ENCODE measurements at places on chromosomes 16 and 17.

- peaks cover 5% of the 10 kb centered on the region for H3K36me3 ChIP-seq
- no peak overlapping the region for H3K4me3 ChIP-seq
- H3K27ac ChIP-seq: no peak overlapping the region
- peaks cover 6% of the 10 kb centered on the region for H3K4me1 ChIP-seq
- H3K27me3 ChIP-seq: no peaks in the 10 kb centered on the region
These were observed 51.4 kb downstream of the USP22 start for GRCh38 chr17:20991276-20992037.

- no peak overlapping the region for H3K27ac ChIP-seq
- no peak overlapping the region for H3K4me3 ChIP-seq
- DNase-seq: peak; percentile 67
- peaks cover 88% of the 10 kb centered on the region for H3K36me3 ChIP-seq
- no peaks in the 10 kb centered on the region for H3K27me3 ChIP-seq
These were observed 24.3 kb downstream of the POLR3E start for GRCh38 chr16:22321340-22322001.

DNA sequence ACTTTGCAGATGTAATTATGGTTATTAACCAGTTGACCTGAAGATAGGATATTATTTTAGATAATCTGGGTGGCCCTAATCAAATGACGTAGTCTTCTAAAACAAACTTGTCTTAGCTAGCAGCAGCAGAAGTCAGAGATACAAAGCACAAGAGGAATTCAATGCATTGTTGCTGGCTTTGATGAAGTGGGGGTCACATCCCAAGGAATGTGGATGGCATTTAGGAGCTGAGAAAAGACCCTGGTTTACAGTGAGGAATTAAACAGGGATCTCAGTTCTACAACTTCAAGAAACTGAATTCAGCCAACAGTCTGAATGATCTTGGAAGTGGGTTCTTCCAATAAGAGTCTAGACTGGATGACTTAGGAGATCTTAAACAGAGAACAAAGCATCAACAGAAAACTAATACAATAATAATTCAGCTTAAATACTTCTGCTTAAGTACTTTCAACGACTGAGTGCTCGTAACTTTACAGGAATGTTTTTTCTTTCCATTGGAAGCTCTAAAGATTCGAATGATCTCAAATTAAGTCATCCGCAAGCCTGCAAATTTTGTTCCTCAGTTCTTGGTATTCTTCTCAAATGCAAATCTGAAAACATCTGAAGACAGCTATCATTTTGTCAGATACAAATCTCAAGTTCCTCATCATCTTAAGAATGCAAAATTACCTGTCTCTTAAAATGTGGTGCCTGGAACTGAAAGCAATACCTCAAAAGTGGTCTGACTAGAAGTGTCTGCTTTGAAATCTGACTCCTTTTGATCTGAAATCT, 3.3 kb downstream of the C16orf46 start:
- DNase-seq: no peak
- H3K4me1 ChIP-seq: no peaks in the 10 kb centered on the region
- H3K4me3 ChIP-seq: no peak overlapping the region
- H3K36me3 ChIP-seq: no peaks in the 10 kb centered on the region
- H3K27ac ChIP-seq: no peak overlapping the region

- H3K4me3 ChIP-seq: no peak overlapping the region
- peak; percentile 58 for DNase-seq
- H3K27me3 ChIP-seq: no peaks in the 10 kb centered on the region
- no peaks in the 10 kb centered on the region for H3K36me3 ChIP-seq
These were observed 135.8 kb downstream of the WWOX start for GRCh38 chr16:78235168-78235800.

DNA sequence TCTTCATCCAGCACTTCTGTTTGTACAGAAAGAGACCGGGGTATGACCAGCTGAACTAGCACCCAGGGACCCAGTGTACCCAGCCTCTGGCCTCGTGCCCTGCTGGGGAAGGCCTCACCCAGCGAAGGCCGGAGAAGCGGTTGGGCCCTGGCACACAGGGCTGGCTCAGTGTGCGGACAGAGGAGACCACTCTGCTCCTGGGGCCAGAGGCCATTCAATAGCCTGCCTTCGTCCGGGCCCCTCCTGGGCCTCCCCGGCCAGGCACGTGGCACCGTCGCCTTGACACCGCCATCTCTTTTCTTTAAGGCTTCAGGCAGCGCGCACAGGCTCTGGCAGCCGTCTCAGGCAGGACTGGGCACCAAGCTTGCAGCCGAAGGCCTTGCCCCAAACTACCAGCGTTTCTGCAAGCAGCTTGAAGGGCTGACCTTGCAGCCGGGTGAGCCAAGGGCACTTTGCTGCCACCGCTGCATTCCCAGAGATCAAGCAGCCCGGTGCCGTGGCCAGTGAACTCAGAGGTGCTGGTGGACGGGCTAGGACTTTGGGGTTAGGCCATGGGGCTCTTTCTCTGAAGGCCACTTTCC, 8.0 kb downstream of the TAX1BP3 start:
- H3K36me3 ChIP-seq: peaks cover 15% of the 10 kb centered on the region
- no peak for DNase-seq
- H3K27me3 ChIP-seq: no peaks in the 10 kb centered on the region
- no peak overlapping the region for H3K27ac ChIP-seq

DNA sequence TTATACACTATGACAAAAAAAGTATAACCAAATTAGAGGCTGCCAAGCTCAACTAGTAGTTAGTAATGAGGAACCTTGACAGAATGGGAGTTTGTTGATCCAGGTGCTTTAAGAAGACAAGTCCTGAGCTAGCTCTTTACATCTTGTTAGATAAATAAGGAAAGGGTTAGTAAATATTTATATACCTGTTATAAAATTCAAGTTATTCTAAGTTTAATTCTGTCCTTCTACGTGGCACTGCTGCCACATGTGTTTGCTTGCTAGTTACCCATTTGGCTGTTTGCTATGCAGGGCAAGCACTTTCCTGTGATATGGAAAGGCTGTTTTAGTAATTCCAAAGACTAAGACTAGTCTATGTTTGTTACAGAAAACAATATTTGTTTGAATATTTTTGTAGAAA, 180.5 kb downstream of the MYO1D start:
- H3K27ac ChIP-seq: no peak overlapping the region
- DNase-seq: no peak
- H3K4me1 ChIP-seq: no peaks in the 10 kb centered on the region

- H3K36me3 ChIP-seq: no peaks in the 10 kb centered on the region
- peaks cover 24% of the 10 kb centered on the region for H3K27me3 ChIP-seq
- DNase-seq: no peak
- H3K4me3 ChIP-seq: no peak overlapping the region
- no peak overlapping the region for H3K27ac ChIP-seq
These were observed 96.4 kb downstream of the C16orf78 start for GRCh38 chr16:49469930-49470451.

DNA sequence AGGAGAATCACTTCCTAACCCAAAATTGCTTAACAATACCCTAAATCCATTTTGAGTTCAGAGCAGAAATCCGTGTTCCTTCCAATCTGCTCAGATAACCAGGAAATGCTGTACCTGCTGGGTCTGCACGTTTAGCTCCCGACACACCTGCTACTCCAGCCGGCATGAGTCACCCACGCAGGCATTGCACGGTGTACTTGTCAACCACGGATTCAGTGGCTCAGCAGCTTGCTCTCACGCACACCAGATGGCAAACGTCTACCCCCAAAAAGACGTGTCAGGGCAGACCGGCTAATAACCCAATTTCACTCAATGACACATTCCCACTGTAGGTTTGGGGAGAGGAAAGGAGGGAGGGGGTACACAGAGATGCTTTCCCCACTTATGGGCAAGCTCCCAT, 468.1 kb downstream of the SOX9 start:
- H3K4me1 ChIP-seq: peaks cover 7% of the 10 kb centered on the region
- H3K36me3 ChIP-seq: no peaks in the 10 kb centered on the region
- H3K27ac ChIP-seq: no peak overlapping the region
- peaks cover 25% of the 10 kb centered on the region for H3K27me3 ChIP-seq

DNA sequence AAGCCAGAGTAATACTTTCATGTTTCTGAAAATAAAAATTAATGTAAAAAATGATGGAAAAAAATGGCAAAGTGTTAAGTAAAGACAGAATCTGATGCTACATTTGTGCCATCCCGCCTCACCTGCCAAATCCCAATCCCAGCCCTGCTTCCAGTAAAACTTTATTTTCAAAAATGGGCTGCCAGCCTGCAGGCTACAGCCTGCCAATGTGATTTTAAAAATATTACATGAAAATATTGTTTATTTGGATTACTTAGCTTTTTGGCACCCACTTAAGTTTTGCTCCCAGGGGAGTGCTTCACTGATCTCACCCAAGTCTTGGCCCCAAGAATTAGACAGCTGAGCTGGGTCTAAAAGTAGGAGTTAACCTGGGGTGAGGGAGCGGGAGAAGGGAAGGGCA, 112.8 kb downstream of the C16orf78 start:
- H3K4me3 ChIP-seq: no peak overlapping the region
- no peak for DNase-seq
- no peak overlapping the region for H3K27ac ChIP-seq
- H3K4me1 ChIP-seq: peaks cover 3% of the 10 kb centered on the region

All from neuronal stem cell (in vitro differentiated cells).